NCI-H1417 treated with DMSO at 0.1 percent for 48 hours (cell line): ENCODE measurements at places on chromosomes 2 and 18.

DNA sequence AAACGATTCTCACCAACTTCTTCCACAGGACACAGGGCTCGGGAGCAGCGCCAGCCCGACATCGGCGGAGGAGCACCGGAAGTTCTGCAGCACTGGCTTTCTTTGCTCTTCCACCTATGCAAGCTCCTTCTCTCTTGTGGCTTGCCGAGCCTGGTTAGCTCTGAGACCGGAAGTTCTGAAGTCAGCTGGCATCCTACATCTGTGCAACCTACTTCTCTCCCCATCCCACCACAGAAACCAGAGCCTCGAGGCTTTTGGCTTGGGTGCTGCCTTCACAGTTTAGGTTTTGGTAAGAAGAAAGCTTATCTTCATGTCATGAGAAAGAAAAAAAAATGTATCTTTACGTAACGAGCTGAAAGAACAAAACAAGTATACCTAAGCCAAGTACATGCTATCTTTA, 111.7 kb downstream of the ANKRD44 start:
- DNase-seq, result no peak

- DNase-seq, result no peak
Observed at GRCh38 chr2:211251016-211251415, 694.6 kb downstream of the CPS1 start.

DNA sequence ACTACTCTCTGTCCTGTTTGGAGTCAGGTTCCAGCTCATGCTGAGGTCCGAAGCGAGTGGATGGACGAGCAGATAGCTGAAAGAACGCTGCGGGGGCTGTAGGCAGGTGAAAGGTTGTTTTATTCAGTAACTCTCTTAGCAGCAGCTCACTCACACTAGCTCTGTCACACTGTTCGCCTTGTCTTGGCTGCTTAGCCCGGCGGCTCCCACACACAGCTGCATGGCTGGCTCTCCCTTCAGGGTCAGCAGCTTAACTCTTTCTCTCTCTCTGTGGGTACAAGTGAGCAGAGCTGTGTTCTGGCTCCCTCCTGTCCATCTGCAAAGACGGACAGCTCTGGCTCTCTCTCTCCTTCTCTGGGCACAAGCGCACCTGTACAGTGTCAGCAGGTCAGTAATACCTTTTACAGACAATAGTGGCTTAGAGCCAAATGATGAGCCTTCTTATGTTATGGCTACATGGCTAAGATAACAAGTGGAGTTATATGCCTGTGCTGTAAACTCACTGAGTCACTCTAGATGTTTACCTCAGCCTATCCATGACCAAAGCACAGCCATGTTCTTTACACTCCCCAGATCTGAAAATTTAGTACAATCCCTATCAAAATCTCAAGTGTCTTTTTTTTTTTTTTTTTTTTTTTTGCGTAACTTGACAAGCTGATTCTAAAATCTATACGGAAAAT, 149.3 kb downstream of the GALNT1 start:
- DNase-seq, result no peak

DNA sequence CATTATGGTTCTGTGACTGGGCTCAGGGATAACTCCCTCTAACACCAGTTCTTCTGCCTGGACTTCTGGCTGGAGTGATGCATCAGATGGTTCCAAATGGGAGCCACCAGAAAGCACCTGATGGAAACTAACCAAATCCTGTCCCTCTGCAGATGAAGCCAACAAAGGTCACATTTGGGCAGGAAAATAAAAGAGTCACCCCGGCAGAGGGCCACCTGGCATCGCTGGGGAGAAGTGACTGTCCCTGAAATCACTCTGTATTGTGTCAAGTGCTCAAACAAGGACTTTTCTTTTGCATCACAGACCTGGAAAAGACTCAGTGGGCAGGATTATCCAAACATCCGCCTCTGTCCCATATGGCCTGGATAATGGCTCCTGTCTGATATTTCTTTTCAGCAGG, 47.5 kb downstream of the DNER start:
- DNase-seq, result no peak

DNA sequence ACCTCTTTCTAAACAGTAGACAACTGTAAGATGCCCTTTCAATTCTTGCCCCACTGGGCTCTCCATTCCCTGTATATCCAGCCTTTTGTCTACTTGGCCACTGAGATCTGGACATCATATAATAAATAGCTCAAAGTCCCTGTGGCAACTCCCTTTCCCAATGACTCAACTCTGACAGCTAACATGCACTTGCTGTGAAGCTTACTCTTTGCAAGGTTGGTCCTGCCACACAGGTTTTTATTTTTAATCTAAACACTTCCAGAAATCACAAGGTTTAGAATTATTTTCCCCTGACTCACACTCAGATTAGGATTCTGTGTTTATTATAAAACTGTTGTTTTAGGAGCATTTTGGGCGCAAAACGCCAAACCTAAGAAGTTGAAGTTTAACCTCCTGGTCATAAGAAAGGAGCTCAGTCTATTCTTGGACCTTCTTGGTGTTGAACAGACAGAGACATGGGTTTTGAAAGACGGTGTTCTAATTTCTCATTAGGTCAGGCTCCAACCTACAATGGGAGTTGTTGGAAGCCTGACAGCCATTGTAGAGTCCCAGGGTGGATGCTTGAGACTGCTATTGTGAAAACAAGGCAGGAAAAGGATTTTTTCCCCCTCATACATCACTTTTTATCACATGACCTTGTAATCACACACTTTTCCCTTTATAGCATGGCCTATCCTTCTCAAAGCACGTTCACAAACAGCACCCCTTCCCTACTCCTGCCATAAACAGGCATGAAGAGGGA, 124.7 kb upstream of the SERPINE2 start:
- no peak for DNase-seq

- DNase-seq, result no peak
Observed at GRCh38 chr2:225458431-225459117, 59.1 kb downstream of the NYAP2 start.

- DNase-seq, result no peak
Observed at GRCh38 chr18:22040533-22040932, 128.9 kb upstream of the GATA6 start.

GRCh38 chr18:58671111-58671631, at the start of gene MALT1:
TSS of gene MALT1 (plus strand) at chr18:58671465. CDS start at chr18:58671644, 179 bp downstream.
- peak; percentile 82 for DNase-seq

DNA sequence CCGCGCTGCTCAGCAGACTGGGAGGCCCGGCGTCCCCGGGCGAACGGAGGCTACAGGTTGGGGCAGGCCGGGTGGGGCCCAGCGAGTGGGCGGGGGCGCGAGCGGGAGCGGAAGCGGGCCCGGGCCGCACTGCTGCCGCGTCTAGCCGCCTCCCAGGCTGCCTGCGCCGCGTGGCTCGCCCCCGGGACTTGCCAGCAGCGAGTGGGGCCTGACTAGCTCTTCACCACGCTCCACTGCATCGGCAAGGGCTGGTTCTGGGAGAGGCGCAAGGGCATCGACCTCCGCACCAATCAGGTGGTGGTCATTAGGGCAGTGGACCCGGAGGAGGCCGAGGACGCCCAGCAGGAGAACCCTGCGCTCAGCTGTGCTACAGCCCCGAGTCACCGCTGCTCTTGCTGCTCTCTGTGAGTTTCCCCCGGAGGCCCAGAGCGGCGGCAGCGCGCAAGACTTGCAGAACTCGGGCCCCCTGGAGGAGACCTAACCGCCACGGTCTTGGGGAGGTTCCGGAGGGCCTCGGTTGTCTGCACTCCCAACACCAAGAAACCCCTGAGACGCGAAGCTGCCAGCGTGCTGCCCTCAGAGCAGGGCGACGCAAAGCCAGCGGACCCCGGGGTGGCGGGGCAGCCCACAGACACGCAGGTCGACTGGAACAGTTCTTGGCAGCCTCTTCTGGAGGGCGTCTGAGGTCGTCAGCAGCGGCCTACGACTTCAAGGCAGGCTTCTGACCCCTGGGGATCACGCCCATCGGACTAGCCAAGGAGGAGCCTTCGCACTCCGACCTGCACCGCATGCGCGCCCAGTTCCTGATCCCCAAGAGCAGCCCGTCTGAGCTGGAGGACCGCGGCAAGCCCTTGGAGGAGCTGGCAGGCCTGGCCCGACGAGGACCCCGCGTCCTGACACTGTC, 27.2 kb upstream of the PTPN2 start:
- DNase-seq, result no peak

GRCh38 chr2:83072767-83073166, 1386.3 kb downstream of the SUCLG1 start:
- no peak for DNase-seq

DNA sequence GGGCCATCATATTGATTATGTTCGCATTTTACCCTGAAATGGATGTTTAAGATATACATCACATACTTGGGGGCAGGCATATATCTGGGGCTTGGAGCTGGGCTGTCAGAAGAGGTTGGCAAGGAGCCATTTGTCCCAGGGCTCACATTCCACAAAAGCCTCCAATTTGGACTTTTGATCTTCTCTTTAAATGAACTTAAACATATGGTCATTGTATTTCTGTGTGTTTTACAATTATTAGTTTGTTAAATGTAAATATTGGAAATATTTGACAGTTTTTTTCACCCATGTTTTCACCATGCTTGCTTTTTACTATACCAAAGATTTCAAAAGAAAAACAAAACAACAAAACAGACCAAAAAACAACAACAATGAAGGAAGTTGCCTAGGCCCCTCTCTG, 165.8 kb upstream of the MEIS1 start:
- DNase-seq, result no peak

DNA sequence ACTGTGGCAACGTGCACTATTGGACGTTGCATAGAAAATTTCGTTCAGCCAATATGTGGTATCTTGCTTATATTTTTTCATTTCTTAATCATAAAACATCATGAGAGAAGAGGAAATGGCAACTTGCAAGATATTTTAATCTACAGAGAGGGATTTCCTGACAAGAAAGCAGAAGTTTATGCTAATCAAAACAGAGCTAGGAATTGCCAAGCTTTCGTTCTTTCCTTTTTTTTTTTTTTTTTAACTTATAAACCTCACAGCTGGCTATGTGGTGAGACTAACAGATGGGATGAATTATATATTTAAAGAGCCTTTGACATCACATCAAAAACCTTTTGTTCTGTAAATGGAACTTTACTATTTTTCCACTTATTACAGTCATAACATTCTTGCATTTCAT, 1136.9 kb upstream of the TMEFF2 start:
- DNase-seq, result no peak

DNA sequence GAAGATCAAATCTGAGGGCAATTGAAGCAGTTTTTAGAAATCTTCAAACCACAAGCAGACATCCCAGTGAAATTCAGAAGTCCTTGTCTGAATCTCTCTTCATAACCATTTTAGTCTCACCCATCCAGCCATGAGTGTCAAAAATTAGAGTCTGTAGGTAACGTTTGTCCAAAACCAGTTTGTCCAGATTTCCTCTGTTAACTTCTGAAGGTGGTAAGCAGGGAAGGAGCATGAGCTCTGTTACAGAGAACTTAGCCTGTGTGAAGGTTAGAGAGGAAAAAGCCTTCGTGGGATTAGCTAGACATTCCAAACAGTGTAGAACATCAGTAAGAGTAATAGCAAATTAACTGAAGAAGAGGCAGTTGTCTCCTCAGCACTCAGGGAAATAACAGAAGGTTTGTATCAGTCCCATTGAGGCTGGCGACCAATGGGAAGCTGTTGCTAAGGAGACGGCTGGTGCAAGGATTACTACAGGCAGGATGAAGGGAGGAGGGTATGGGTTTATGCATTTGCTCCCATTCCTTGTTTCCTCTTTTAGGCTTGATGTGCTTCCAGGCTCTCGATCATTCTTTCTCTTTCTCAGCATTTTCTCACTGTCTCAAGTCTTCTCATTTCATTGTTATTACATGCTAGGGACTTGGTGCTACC, 8.7 kb upstream of the GPR155 start:
- DNase-seq, result no peak

DNA sequence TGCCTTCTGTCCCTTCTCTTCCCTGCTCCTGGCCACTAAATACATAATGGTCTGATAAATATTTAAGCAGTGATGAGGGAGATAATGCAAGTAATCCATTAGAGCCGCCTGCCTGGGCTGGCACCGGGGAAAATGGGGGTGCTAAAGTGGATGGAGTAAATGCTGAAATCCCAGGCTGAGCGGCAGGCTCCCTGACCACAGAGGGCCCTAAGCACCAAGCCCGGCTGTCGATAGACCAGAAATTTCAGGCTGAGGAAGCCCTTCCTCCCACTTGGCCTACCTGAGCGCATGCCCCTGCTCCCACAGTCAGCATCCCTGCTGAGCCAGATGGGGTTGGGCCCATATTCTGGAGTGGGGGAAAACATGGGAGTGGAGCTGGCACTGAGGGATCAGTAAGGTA, 197.5 kb upstream of the SKOR2 start:
- no peak for DNase-seq
